Spinal cord (tissue), 10 donors: ENCODE measurements at places on chromosomes 6 and 20.

DNA sequence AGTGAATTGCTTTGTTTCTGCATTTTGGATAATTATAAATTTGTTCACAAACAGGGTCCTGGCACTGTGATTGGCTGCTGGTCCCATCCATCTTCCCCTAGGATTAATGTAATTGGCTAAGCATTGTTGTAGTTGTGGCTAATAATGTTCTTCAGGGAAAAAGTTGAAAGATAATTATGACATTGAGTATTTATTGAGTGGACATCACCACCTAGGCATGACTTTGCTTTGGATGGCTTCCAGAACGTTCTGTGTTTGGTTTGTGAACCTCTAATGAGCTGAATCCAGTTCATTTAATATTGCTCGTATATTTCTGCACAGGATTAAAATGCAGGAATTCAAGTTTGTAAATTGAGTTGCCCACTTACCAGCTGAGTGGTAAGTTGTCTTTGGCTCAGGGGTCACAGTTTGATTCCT, 55.1 kb downstream of the ARID1B start:
- DNase-seq: no peak

DNA sequence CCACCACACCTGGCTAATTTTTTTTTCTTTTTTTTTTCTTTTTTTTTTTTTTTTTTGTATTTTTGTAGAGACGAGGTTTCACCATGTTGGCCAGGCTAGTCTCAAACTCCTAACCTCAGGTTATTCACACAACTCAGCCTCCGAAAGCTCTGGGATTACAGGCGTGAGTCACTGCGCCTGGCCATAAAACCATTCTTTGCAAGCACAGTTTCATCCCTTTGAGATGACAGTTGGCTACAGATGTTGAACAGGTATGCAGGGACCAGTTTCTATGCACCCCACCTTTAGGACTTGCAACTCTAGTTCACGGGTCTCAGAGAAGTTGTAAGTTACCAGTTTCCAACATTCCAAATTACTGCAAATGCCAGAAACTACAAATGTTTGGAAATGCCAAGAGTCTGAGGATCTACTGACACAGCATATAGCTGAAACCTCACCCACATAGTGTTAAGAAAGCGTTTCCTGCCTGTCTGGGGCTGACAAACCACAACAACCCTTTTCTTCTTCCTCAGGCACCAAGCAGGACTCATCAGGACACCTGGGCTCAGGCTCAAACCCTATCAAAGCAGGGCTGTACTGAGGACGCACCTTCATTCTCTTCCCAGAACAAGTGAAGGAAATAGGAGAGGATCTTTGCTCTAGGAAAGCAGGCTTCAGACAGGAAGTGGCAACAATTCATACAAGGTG, 22.9 kb downstream of the ARHGAP18 start:
- no peak for DNase-seq

DNA sequence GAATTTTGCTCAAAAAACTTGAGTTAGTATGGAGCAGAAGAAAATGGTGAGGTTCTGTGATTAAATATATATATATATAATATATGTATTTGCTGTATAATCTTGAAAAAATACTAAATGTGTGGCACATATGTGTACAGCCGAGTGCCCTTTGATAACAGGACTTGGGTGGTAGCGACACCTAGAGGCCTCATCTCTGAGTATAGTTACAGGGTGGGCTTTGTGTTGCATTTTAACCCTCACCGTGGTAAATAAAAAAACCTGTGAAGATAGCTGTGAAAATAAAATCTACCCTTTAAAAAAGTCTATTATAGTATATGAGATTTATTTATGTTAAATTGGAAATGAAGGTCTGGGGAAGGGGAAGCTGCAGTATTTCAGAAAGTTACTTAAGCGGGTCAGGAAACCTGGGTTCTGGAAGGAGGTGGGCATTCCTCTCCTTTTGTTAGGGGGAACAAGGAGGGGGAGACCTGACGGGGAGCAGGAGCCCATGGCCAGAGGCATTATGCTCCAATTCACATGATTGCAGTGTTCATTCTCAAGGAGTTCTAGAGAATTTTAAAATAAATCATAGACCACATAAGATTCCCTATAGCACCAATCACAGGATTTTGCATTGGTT, 82.7 kb downstream of the SH3BGRL2 start:
- DNase-seq: peak; percentile 51

DNA sequence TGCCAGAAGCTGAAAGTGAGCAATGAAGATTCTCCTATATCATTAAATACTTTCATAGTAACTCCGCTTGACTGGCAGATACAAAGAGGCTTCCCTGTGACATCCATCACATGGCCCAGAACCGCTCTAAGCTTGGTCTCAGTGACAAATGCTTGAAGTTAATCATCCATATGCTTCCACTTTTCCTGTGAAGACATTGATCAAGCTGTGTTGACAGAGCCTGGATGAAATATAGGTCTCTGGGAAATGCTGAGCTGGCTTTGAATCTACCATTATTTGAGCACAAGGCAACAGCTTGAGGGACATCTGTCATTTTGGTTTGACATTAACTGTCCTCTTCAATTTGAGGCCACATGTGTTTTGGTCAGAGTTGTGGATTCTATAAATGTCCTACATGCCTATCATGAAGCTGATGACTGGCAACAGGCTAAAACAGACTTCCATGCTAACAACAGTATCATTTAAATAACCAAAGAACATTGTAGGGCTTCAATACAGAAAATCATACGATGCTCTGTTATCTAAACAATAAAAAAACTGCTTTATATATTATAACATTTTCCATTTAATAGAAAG, 402.2 kb upstream of the IRAK1BP1 start:
- DNase-seq: no peak

DNA sequence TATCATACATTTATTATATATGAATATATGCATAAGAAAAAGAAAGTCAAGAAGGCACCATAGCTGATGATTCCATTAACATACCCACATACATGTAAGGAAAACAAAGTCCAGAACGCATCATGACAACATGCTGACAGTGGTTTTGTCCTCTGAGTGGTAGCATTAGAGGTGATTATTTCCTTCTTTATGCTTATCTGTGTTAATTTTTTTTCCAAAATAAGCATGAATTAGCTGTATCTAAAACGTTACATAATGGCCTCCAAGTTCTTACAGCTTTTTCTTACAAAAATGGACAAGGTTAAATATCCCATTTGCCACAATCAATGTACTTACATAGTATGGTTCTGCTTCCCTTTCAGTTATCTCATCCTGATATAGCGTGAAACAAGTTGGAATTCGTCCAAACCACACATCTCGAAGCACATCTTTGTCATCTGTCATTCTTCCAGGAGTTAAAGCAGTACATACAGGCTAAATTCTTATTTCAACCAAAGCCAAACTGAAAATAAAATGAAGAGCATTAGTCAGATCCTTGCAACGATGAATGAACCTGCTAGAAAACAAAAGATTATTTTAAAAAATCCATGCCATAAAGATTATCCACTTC, 9.7 kb downstream of the ATG5 start:
- no peak for DNase-seq

GRCh38 chr20:21519136-21519584, 5.3 kb upstream of the NKX2-2 start:
- DNase-seq: no peak

DNA sequence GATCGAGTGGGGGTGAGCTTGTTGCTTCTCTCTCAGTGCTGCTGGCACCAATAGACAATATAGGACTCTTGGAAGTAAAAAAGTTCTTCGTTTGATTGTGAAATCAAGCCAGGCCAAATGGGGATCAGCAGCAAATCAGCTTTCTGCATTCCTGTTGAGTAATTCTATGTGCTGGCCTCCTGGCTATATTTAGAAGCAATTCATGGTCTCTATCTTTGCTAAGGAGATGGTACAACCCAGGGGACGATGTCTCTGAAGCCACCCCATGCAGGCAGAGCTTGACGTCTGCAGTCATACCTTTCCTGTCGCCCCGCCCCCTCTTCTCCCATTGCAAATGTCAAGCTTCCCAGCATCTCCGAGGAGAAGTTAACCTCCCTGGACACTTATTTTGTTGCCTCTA, 199.1 kb downstream of the SCP2D1 start:
- DNase-seq: no peak

GRCh38 chr20:3606021-3606420, 57.2 kb downstream of the GFRA4 start:
- DNase-seq: no peak

- no peak for DNase-seq
Observed at GRCh38 chr6:95805699-95806098, 210.1 kb upstream of the FUT9 start.
